ENCODE measurements at places on chromosomes 4 and X. TPM values are rescaled to one million over a fixed set of nuclear protein-coding genes. Genes with fewer than 3 reads are reported as not detected.

- DNase-seq: no peak
These were observed 340.8 kb downstream of the ADGRL3 start for GRCh38 chr4:61540944-61541343.

DNA sequence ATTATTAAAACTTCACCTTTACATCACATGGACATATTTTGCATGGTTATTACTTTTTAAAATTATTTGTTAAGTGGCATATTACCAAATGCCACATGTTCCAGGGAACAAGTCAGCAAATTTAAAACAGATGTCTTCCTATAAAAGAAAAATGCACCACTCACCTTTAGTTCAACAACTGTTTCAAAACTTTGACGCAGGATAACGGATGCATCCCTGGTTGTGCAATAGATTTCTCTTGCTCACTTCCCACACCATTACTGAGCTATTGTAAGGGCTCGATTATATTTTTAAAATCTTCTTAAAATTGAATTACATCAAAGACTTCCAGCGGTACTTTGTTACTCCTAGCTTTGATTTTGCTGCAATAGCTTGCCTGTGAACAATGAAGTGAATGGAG lies 93.0 kb upstream of the ARHGAP24 start:
- no peak for DNase-seq

- DNase-seq: no peak
These were observed 119.0 kb downstream of the APBB2 start for GRCh38 chr4:41095192-41095872.

Gene ETDA
- total RNA-seq: not detected

DNA sequence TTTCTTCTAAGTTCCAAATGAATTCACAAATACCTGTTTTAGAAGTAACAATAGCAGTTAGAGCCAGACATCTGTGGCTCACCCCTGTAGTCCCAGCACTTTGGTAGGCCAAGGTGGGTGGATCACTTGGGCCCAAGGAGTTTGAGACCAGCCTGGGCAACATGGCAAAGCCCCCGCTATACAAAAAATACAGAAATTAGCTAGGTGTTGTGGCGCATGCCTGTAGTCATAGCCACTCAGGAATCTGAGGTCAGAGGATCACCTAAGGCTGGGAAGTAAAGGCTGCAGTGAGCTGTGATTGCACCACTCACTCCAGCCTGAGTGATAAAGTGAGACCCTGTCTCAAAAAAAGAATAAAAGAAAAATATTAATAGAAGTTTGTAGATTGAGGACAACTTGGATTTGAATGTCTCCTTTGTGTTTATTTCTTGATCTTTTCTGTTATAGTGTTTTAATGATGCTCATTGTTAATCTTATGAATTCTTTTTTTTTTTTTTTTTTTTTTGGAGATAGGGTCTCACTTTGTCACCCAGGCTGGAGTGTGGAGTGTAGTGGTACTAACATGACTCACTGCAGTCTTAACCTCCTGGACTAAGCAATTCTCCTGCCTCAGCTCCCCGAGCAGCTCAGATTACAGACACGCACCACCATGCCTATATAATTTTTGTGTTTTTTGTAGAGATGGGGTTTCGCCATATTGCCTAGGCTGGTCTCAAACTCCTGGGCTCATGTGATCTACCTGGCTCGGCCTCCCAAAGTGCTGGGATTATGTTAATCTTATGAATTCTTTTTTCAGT lies 30.7 kb upstream of the RAPGEF2 start:
- no peak for DNase-seq
